ENCODE measurements at places on chromosomes 6 and 20.

DNA sequence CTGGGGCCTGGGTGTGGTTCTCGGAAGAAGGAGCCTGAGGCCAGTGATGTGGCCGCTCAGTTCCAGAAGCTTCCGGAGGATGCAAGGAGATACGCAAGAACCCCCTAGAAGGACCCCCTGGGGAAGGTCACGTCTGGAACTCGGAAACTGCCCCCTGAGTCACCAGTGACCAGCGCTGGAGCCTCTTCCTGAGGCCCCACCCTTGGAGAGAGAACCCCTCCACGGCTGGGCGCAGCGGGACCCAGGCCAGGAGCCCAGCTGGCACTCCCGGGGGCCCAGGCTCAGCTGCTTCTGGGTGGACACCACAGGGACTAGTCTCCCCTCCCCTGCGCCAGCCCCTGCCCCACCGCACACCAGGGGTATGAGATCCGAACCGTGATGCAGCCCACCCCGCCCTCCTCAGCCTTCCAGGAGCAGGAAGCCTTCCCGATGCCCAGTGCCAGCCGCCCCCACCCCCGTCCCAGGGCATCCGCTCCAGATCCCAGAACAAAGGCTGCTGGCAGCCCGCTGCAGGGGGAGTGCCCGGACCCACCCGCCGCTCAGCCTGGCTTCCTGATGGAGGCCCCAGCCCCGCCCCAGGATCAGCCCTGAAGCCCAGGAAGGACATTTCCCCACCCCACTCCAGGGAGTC lies 7.5 kb downstream of the LAMA5 start:
- no peak for DNase-seq

DNA sequence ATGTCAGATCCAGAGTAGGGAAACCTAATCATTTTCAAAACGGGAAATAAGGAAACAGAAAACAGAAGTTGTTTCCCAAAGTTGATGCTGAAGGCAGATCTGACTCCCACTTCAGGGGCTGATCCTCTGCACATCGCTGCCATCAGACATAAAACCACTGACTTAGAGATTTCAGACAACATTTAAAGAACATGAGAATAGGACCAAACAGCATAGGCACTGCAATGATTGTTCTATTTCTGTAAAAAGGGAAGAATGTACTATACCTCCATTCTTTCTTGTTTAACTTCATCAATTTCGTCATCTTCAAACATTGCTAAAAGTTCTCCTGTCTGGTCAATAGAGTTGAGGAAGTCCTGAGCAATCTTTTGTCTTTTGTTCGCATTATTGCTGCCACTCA lies 324.7 kb upstream of the RUNX2 start:
- no peak for DNase-seq

DNA sequence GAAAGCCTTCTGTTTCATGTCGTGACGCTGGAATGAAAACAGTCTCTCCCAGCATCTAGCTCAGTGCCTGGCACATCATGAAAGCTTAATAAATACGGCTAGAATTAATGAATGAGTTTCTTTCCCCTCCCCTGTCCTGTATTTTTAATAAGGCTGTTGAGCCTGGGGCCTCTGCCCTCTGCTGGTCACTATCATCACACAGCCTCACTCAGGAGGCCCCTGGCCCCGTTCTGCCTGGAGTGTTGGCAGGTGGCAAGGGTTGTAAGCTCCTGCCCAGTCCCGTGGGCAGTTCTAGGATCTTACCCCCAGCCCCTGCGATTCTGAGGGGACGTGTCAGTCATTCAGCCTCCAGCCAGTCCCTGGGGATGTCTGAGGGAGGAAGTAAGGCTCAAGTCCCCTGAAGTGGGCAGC lies 41.4 kb downstream of the PHACTR3 start:
- no peak for DNase-seq

GRCh38 chr20:21693322-21693721 lies 12.1 kb upstream of the PAX1 start:
- no peak for DNase-seq

DNA sequence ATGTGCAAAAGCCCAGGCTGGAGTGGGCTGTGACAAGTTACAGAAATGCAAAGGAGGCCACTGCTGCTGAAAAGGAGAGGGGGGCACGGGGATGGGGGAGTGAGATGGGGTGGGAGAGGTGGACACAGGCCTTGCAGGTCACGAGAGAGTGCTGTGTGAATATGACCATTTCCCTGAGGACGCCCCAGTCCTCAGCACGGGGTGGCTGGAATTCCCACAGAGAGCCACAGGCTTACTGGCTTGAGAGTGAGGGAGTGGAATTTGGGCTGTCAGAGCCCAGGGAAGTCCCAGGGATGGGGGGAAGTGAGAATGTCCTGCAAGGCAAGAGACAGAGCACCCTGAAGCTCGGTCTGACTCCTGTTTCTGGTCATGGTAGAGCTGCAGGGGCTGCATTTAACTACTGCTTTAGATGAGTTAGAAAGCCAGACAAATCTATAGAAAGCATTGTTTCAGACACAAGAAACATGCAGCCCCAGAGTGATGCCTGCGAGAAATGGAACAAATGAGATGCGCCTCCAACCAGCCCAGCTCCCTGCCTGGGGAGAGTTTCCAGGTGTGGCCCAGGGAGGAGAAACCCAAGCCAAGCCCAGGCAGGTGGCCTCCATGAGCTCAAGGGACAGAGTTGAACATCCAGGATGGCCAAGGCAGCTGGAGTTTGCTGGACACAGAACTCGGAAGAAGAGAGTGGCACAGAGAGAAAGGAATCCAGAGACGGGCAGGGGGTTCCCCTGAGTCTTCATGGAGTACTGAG lies 30.5 kb downstream of the NPEPL1 start:
- no peak for DNase-seq

GRCh38 chr20:717832-718231 lies 42.2 kb upstream of the SCRT2 start:
- no peak for DNase-seq

All from CD4-positive, alpha-beta T cell treated with Interleukin-21 for 1 hour (primary cell).